ENCODE measurements at places on chromosomes 16 and 17. TPM values are rescaled to one million over a fixed set of nuclear protein-coding genes. Genes with fewer than 3 reads are reported as not detected.

The EPOP gene
- under 0.01 TPM for total RNA-seq

The SLC13A2 gene
- total RNA-seq: not detected

The PRSS27 gene
- total RNA-seq: not detected

The CHST5 gene
- not detected for total RNA-seq

- no peak for DNase-seq
Measured at GRCh38 chr17:35407531-35407930, 24.8 kb downstream of the SLFN12 start.

DNA sequence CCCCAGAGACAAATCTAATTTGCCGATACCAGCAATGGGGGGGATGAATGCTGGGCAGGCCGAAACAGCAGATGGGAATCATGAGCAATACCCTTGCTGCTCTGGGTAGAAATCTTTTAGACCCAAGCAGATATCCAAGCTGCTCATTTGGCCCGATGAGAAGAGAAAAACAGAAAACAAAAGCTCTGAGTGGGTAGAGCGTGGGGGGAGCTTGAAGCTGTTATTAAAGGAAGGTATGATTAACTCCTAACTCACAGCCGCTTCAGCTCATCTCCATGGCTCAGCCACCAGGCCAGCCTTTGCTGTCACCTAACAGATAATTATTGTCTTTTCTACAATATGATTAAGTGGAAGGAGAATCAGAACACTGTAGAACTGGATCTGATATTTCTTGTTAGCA lies 58.3 kb downstream of the VPS35L start:
- no peak for DNase-seq

DNA sequence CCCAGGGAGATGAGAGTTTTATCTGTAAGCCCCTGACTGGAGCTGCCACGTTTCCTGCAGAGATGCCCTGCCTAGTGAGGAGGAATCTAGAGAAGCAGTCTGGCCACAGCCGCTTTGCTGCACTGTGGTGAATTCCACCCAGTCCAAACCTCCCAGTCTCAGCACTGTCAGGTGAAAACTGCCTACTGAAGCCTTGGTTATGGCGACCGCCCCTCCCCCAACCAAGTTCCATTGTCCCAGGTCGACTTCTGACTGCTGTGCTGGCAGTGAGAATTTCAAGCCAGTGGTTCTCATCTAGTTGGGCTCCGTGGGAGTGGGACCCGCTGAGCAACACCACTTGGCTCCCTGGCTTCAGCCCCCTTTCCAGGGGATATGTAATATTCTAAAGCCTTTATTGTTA lies 10.2 kb upstream of the LYZL6 start:
- no peak for DNase-seq

DNA sequence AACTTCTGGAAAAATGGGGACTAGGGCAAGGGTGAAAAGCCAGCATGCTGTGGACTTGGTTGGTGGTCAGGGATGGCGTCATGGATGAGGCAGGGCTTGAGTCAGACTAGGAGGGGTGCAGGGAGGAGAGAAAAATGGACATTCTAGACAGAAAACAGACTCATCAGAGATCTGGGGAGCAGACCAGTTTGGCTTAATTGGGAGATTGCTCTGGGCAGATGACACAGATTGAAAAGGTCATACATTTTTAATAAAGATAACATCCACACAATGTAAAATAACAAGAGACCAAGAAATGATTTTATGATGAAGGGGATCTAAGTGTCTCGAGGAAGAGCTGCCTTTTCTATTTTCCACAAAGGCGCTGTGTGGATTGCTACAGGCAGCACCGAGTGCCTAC lies 326.3 kb downstream of the XYLT1 start:
- DNase-seq: no peak

- no peak for DNase-seq
Measured at GRCh38 chr16:89309438-89310122, 92.1 kb downstream of the ZNF778 start.

- no peak for DNase-seq
Measured at GRCh38 chr17:39800540-39800939, 62.8 kb downstream of the GRB7 start.

GRCh38 chr16:55913716-55914115 lies 38.5 kb upstream of the CES5A start:
- DNase-seq: peak; percentile 43

DNA sequence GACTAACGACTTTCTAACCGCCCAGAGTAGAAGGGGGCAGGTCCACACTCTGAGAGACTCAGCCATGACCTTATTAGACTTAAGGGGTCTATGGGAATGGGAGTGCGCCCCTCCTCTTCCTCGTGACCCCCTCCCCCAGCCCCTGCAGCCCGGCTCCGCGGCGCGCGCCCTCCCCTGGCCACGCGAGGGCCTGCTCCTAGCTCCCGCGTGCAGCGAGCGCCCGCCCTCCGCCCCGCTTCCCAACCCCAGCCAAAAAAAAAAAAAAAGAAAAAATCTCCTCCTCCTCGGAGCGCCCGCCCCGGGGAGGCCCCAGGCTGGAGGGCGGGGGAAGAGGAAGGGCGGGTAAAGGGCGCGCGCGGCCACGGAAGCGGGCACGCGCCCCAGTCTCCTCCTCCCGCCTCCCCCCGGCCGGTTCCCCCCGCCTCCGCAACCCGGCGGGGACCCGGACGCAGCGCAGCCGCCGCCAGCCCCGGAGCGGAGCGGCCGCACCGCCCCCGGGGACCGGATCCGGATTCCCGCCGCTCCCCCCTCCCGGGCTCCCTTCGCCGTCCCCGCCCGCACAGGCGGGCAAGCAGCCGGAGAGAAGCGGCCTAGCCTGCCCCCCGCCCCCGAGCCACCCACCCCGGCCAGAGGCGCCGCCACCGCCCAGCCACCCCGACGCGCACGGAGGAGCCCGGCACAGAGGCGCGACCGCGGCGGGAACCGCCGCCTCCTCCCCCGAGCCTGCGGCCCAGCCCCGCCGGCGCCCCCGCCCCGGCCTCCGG lies 949 bp downstream of the UBTF start:
- peak; percentile 91 for DNase-seq

All from stomach (tissue), 19 donors.